ENCODE measurements at places on chromosomes 3 and 15.

DNA sequence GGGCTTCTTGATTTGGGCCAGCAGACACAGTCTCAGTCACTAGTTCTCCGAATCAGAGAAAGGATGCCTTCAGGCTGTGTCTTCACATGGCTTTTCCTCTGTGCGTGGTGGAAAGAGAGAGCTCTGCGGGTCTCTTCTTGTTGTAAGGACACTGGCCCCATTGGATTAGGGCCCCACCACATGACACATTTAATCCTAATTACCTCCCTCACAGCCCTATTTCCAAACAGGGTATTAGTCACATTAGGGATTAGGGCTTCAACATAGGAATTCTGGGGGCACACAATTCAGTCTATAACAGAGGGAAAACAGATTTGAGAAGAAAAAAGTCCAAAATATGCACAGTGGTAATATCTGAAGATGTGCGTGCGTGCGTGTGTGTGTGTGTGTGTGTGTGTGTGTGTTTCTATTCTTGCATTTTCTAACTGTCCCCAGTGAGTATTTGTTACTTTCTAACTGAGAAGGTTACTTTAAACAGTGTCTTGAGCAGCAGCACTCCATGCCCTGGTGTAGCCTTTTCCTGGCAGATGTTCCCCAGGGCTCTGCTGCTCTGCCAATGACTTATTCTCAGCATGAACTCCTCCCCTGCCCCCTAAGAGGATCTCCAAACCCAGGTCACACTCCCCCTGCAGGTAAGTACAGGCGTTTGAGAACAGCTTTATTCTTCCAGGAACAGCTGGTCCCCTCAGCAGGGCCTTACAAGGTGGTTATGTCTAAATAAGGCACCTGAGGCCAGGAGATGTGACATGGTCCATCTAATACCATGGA lies 72.9 kb downstream of the RPL39L start:
- no peak for DNase-seq

- no peak for DNase-seq
Measured at GRCh38 chr15:79943820-79944219, 27.2 kb downstream of the BCL2A1 start.

DNA sequence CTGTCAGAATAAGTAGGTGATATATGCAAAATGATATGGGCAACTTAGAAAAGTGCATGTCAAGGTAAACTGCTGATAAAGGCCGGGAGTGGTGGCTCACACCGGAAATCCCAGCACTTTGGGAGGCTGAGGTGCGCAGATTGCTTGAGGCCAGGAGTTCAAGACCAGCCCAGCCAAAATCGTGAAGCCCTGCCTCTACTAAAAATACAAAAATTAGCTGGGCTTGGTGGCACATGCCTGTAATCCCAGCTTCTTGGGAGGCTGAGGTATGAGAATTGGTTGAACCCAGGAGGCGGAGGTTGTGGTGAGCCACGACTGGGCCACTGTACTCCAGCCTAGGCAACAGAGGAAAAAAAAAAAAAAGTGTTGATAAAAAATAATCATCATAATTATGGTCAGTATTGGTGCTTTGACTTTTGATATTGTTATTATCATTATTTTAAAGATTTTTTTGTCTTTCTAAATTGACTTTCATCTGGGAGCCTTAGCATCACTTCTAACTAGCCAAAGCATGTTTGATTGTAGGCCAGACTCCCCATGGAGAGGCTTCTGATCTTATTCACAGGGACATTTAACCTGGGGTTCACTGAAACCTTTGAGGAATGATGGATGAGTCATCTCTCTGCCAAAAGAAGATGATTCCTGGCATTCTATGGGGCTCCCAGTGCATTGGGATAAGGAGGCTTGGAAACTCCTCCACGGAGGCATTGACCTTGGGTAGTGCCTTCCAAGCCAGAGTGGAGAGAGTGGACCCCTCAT lies 5.6 kb downstream of the ZBTB38 start:
- no peak for DNase-seq

DNA sequence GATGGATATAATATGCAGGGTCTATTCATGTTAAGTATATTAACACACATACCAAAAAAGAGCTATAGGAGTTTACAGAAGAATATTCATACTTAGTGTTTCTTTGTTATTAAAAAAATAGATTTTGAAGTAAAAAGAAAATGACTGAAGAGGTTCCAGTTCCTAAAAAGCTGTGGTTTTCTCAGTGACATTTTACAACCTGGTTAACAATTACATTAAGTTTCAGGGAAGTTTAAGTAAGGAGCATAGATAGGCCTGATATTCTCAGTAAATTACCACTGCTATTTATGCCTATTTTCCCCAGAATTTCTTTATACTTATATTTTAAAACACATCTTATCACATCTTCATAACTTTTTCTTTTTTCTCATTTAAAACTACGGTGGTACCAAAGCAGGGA lies 43.6 kb upstream of the SPTSSB start:
- no peak for DNase-seq

- no peak for DNase-seq
Measured at GRCh38 chr3:72260588-72260910, 475.6 kb upstream of the PROK2 start.

DNA sequence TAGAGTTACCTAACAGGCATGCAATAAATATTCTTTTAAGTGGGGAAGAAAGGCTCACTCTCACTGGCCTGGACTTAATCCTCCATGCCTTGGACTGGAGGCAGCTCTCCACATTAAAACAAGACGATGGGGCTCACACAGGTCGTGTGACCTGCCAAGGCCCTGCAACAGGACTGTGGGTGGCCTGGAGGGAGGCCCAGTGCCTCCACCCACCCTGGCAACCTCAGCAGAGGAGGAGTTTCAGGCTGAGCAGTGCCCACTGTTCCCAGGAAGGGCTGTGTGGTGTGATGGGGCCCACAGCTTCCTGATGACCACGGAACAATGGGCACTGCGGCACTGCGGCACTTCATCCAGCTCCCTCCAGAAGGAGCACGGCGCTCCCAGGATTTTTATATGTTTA lies 5.5 kb downstream of the UROC1 start:
- no peak for DNase-seq

DNA sequence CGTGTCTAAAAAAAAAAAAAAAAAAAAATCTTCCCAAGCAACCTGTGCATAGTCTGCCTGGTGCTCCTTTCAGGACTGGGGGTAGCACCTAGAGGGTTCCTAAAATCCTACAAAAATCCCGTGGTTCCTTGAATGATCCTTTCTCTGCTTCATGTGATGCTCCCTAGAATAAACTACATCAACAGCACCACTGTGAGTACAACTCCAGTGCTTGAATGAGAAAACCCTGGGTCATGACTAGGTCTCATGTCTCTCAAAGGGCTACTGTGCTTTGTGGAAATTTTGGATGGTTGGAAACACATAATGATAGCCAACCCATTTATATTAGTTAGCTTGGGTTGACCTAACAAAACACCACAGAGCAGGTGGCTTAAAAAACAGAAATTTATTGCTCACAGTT lies 243.5 kb downstream of the OPA1 start:
- DNase-seq: no peak

GRCh38 chr15:51775967-51776816 lies 24.8 kb downstream of the TMOD2 start:
- DNase-seq: no peak

- DNase-seq: no peak
Measured at GRCh38 chr15:60323322-60323721, 74.5 kb downstream of the ANXA2 start.

GRCh38 chr15:32871883-32872282 lies 154.1 kb downstream of the GREM1 start:
- no peak for DNase-seq

- no peak for DNase-seq
Measured at GRCh38 chr3:189570916-189571315, 60.3 kb upstream of the TP63 start.

- no peak for DNase-seq
Measured at GRCh38 chr3:126348308-126348920, 8.8 kb downstream of the KLF15 start.

DNA sequence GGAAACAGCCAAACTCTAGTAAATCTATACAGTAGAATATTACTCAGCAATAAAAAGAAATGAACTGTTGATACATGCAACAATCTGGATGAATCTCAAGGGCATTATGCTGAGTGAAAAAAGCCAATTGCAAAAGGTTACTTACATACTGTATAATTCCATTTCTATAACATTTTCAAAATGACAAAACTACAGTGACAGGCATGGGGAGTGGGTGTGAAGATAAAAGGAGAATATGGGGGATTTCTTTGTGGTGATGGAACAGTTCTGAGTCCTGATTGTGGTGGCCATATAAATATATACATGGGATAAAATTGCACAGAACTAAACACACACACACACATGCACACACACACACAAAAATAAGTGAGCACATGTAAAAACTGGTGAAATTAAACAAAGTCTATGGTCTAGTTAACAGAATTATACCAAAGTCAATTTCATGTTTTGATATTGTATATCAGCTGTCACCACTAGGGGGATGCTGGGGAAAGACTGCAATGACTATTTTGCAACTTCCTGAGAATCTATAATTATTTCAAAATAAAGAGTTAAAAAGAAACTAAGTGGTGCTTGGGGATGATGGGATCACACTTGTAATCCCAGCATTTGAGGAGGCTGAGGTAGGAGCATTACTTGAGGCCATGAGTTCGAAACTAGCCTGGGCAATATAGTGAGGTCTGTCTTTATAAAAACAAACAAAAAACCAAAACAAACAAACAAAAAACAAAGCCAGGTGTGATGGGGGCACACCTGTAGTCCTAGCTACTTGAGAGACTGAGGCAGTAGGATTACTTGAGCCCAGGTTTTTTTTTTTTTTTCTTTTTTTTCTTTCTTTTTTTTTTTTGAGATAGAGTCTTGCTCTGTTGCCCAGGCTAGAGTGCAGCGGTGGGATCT lies 66.0 kb downstream of the SPTSSB start:
- DNase-seq: no peak

DNA sequence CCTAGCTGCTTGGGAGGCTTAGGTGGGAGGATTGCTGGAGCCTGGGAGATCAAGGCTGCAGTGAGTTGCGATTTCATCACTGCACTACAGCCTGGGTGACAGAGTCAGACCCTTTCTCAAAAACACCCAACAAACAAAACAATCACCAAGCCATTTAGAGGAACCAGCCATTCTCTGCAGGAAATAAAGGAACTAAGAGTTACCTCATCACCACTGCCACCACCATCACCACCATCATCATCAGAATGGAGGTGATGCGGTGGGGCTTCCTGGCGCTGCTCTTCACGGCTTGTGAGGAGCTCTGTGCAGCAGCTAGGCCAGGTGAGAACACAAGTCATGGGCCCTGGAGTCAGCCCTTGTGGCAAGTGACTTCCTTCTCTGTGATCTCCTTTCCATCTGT lies 37.7 kb upstream of the KLHL25 start:
- no peak for DNase-seq

DNA sequence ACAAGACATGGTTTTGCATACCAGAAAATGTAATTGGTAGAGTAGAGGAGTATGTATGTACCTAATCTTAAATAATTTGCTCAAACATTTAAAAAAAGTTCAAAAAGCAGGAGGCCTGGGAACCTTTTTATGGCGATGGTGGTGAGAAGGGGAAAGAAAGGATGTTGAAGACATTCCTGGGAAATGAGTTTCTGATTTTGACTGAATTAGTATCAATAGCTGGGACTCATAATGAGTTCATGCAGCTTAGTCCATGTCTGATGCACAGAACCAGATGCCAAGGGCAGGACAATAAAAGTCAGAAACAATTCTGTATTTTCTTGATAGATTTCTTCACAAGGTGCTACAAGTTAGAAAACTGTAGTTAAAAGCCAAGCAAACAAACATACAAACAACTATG lies 395.3 kb downstream of the GAP43 start:
- DNase-seq: no peak

- no peak for DNase-seq
Measured at GRCh38 chr3:24640330-24640877, 145.8 kb upstream of the THRB start.

GRCh38 chr3:158107605-158108444 lies 1.6 kb upstream of the SHOX2 start:
- no peak for DNase-seq

DNA sequence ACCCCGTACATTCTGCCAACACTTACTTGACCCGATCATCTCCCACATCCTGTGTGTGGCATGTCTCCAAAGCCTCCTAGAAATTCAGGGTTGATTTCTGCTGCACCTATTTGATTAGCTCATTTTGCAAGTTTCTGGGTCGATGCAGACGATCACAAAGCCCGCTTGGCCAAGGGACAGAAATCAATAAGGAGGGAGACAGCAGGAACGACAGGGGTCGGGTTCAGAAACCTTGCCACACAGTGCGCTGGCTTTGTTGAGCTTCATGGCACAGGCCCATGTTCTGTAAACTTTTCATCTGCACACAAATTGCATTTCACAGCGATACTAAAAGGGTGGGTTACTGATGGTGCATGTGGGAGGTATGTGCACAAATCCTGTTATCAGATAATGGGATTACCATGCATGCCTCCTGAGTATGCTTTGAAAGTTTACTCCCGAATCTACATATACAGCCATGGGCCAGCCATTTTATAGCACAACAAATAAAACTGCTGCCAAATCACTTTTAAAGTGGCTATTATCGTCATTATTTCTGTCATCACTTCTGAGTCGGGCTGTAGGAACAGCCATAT lies 95.9 kb upstream of the ATP11B start:
- DNase-seq: no peak

GRCh38 chr3:188533612-188534357 lies 379.8 kb downstream of the LPP start:
- no peak for DNase-seq

DNA sequence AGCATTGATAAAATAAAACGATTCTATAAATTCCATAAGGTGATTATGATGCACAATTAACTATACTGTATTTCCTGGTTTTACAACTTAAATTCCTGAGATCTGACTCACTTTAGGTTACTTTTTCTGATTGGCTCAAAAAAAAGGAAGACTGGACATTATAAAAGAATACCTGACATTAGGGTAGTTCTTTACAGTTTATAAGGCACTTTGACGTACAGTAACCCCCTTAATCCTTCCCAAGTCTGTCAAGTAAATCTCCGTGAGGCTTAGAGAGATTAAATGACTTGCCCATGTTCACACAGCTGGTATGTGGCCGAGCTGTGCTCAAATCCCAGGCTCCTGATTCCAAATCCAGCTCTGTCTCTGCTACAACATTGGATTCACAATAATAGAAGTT lies 1.0 kb upstream of the SLTM start:
- DNase-seq: no peak

- no peak for DNase-seq
Measured at GRCh38 chr3:124117486-124117885, 125.6 kb upstream of the ROPN1 start.

DNA sequence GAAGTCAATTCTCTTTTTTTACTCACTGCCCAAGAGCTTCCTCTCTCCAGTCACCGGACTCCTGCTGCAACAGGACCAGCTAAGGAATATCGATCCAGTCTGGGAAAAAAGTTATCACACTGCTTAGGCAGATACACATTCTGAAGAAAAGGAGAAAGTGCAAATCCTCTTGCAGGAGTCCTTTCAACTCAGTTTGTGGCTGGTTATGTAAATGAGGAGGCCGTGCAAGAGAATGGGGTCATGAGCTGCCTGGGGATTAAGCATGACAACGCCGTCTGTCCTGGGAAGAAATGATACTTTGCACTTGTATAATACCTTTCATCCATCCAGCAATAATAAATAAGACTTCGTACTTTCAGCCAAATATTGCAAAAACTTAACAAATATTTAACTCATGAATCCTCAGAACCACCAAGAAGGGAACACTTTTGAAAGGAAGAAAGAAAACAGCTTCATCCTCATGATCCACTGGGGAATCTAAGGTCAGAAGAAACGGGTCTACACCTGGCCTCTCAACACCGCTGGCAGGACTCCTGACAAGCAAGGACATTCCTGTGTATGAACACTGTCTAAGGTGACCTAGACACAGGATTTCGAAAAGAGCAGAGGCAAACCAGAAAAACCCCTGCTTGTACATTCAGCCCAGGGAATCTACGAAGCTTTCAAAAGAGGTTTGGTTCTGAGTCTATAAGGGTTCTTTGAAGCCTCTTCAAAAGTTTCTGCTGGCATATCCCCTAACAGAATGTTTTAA lies 13.1 kb upstream of the WWTR1 start:
- no peak for DNase-seq

Measured in T1000 (cell line).